Effector CD8-positive, alpha-beta T cell (primary cell): ENCODE measurements at places on chromosomes 3 and 15.

GRCh38 chr15:96268442-96269204, 61.9 kb upstream of the NR2F2 start:
- no peak for DNase-seq

DNA sequence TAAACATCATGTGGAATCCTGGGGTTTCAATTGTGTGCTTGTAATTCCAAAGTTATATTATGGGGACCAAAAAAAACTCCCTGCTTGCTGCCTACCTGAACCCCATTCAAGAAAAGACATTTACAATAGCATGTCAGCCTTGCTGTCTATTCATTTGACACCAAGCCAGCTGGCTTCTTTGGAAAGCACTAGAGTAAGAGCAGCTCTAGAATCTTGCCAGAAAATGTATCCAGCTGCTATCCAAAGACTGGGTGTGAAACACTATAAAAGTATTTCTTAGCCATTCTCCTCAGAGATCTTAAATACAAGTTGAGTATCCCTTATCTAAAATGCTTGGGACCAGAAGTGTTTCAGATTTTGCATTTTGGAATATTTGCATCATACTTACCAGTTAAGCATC, 87.4 kb downstream of the RAD18 start:
- no peak for DNase-seq

DNA sequence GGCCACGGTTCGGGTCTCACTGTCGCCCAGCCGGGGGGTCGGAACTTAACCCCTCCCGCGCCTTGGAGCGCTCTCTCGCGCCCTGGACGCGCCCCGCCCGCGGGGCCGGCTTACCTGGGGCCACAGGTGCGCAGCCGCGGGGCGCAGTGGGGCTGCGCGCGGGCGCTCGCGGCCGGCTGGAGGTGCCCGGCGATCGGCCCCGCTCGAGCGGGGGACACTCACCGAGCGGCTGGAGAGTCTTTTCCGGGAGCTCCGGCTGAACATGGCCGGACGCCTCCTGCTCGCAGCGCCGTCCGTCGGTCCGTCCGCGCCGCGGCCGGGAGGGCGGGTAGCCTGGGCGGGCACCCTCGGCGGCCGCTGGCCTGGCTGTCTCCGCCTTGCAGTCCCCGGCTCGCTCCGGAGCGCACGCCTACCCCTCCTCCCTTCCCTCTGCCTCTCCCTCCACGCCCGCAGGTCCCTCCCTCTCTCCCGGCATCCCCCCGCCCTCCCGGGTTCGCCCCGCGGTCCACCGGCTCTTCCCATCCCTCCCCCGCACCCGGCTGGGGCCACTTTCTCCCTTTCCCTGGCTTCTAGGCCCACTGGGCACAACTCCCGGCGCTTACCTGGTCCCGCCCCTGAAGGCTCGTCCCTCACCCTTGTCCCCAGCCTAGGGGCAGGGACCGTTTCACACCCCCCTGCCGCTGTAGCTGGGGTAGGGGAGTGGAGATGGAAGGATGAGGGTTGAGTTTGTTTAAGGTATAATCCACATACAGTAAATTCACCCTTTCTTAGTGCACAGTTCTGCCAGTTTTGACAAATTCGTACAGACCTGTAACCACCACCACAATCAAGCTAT, 220.1 kb upstream of the PRICKLE2 start:
- no peak for DNase-seq

GRCh38 chr3:4271834-4272233, 31.3 kb upstream of the SETMAR start:
- DNase-seq: no peak

DNA sequence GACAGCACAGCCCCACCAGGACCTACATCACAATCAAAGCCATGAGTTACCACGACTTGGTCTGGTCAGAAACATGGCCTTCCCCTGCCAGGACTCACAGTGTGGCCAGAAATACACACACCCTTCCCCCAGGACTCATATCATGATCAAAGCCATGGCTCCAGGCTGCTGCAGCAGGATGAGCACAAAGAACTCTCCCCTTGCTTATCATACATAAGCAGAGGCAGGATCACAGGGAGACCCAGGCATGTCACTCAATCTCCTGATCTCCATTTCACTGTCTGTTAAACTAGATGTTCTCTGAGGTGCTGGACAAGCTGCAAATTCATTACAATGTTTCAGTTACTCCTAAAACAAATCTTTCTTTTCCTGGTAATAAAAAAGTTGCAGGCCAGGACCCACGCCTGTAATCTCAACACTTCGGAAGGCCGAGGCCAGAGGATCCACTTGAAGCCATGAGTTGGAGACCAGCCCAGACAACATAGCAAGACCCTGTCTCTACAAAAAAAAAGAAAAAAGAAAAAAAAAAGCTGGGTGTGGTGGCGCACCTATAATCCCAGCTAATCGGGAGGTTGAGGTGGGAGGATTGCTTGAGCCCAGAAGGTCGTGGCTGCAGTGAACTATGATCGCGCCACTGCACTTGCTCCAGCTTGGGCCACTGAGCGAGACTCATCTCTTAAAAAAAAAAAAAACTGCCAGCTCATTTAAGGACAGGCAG, 1.2 kb downstream of the PFKFB4 start:
- DNase-seq: no peak

DNA sequence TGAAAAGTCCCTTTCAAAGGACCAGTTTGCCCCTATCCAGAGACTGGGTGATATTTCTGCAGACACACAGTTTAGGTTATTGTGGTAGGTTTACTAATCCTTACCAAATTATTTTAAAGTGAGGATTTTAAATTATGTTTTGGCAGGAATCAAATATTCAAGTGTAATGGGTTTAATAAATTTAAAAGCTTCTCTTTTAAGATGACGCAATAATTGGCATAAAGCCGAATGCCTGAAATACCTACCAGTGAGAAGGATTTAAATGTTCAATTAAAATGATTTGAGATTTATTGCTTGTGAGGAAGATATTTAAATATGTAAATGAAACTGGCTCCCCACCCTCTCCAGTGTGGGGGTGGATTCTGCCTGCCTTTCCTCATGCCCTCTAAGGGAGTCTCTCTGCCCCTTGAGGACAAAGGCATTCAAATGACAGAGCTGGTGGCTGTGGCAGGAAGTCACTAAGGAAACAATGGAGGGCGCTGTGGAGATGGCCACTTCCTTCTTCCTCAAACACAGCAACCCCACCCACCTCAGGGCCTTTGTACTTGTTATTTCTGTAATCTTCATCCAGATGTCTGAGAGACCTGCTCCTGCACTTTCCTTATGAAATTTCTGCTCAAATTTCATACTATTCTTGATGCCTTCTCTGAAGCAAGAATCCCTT, 131.7 kb downstream of the TNIK start:
- DNase-seq: no peak

GRCh38 chr15:42632105-42632675, 56.8 kb downstream of the STARD9 start:
- no peak for DNase-seq

DNA sequence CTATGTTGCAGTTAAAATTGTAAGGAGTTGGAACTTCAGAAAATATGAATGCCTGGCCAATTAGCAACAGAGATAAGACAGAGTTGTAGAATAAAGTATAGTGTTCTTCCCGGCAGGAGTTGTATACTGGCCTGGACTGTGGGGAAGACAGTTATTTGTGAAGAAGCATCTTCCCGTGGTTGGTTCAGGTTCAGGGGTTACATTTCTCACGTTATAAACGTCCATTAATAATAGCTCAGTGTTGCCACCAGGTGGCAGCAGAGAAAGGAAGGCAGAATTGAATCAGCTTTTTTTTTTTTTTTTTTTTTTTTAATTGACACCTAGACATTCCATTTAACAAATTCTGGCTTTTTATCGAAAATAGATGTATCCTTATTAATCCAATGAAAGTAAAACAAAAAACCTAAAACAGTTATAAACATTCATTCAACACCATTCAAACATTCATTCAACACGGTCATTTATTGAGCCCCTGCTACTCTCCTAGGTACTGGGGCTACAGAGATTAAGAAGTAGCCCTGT, 66.4 kb upstream of the NR2E3 start:
- DNase-seq: peak; percentile 40

- DNase-seq: no peak
Observed at GRCh38 chr3:78497021-78497420, 1270.8 kb downstream of the ROBO1 start.

GRCh38 chr3:146200461-146201220, 39.7 kb upstream of the PLOD2 start:
- no peak for DNase-seq

GRCh38 chr3:124800511-124801258, 70.4 kb downstream of the UMPS start:
- DNase-seq: no peak

DNA sequence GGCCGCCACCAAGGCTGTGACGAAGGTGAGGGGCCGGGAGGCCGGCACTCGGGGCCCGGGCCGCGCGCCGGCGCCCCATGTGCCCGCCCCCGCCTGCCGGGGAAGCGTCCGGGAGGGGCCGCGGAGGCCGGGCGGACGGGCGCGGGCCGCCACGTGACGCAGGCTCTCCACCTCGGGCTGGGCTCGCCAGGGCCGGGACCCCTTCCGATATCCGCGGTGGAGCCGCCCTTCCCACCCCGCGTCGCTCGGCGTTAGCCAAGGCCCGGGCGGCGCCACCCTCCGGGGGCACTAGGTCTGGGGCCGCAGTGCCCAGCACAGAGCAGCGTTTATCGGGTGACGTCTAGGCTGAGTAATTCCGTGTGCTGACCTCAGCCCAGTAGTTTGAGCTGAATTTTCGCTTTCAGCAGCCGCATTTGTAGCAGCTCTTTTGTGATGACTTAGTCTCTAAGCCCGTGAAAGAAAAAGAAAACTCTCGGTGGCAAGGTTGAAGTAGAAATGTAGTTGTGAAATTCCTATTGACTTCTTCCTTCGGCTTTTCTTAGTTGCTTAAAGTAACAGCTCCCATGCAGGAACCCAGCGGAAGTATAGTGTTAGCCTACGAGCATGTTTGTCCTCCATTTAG, 885 bp downstream of the CDV3 start:
- no peak for DNase-seq

DNA sequence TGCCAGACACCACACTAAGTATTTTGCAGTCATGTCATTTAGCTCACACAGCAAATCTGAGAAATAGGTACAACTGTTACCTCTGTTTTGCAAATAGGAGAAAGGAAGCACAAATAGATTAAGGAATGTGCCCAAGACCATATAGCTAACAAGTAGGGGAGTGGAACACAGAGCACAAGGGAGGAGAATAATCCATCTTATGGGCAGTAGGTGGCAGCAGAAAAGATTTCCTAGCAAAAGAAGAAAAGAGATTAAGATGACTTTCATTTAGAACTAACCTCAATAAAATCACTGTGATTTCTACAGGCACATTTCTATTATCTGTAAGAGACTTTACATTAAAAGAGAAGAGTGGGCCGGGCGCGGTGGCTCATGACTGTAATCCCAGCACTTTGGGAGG, 49.1 kb downstream of the NR1I2 start:
- no peak for DNase-seq

GRCh38 chr3:58093574-58094195, 85.5 kb downstream of the FLNB start:
- DNase-seq: no peak

DNA sequence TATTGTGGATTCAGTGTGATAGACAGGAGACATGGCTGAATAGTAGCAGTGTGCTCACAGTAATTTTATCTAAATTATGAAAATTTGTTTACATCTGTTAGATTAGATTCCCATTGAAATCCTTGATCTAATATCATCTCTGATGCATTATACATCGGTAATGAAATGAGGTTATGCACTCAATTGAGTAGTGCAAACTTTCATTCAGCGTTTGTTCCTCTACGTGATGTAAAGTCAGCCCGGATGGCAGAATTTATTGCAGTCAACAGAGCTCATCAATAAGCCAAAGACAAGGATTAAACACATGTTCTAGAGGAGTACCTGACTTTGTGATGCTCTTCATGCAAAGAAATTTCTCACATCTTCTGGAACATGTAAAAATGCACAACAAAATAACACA, 549.2 kb downstream of the GOLGA6L6 start:
- no peak for DNase-seq

DNA sequence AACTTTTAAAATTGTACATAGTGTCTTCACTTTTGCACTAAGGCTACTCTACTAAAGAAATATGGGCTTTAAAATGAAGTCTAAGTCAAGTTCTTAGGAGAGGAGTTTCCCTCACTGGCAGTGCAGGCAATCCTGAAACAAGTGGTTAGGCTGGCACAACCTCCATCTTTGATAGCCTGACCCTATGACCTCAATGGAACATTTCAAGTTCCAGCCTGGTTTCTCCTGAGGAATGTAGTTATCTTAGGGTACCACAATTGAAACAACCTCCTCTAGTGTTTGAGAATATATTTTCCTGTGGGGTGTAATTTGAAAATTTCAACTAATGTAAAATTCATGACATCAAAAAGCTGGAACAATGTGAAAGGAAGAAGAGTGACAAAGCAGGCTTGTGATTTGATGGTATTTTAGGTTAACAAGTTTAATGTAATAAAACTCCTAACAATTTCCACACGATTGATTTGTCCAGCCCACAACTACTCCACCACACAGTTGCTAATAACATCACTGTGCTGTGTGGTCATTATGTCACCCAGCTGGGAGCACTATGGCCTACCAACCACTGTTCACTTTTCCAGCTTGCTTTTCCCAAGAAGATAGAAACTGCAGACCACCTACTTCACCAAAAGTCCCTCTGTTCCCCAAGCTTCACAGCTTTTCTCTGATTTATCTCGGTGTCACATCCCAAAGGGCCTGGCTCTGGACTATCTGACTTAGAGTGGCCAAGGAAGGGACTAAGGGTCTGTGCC, 1.8 kb downstream of the WWTR1 start:
- DNase-seq: no peak

- DNase-seq: no peak
Observed at GRCh38 chr3:66200147-66200546, 20.7 kb upstream of the SLC25A26 start.

GRCh38 chr3:30516238-30516637, 90.2 kb upstream of the TGFBR2 start:
- no peak for DNase-seq

GRCh38 chr15:71333839-71334238, 218.6 kb downstream of the THSD4 start:
- DNase-seq: no peak

- DNase-seq: no peak
Observed at GRCh38 chr3:69671082-69671952, 67.9 kb upstream of the MITF start.

DNA sequence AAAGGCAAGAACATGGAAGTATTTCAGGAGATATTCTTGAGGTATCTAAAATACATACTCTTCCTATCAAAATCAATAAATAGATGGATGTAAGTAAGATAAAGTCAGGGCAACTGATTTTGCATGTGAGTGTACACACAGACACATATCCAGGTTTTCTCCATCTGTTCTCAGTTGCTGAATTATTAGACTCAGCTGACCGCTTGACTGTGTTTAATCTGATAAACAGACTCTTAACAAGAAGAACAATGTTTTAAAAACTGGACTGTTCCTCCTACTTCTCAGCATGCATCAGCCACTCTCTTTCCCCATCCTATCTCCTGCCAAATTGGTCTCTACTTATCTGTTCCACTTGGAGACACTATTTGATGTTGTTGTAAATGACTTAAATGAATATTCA, 73.5 kb downstream of the GOLGA8G start:
- DNase-seq: no peak

GRCh38 chr3:32614956-32615355, 44.3 kb upstream of the DYNC1LI1 start:
- peak; percentile 1 for DNase-seq

- DNase-seq: no peak
Observed at GRCh38 chr3:100517276-100517675, 24.9 kb downstream of the TMEM45A start.
